ENCODE measurements at places on chromosomes 11 and 22. TPM values are rescaled to one million over a fixed set of nuclear protein-coding genes. Genes with fewer than 3 reads are reported as not detected.
A peak's percentile ranks its signal among the peaks of the same experiment; 100 is the strongest.

The SPON1 gene
- total RNA-seq: not detected

The TH gene
- not detected for total RNA-seq

The LGR4 gene
- total RNA-seq: 4.3 TPM

The OSM gene
- total RNA-seq: not detected

The C11orf97 gene
- not detected for total RNA-seq

DNA sequence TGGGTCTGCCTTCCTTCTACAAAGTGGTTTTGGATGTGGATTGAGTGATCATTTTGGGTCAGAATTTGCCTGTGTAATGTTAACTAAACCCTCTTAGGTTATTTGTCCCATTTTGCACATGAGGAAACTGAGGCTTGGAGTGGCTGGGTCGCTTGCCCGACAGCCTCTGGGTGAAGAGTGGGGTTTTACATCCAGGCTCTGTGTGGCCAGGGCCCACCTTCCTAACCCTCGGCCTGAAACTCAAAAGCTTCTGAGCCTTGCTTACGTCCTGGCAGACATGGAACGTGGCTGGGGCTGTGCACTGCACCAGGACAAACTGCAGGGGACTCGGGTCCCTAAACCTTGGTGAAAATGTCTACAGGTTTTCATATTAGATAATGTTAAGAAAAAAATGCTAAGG is 542.4 kb downstream of the TBC1D22A start:
- DNase-seq: no peak

GRCh38 chr22:28146401-28147314 is 227.6 kb upstream of the PITPNB start:
- DNase-seq: no peak

GRCh38 chr11:27209562-27210005 is 153.4 kb downstream of the CCDC34 start:
- peak; percentile 45 for DNase-seq

DNA sequence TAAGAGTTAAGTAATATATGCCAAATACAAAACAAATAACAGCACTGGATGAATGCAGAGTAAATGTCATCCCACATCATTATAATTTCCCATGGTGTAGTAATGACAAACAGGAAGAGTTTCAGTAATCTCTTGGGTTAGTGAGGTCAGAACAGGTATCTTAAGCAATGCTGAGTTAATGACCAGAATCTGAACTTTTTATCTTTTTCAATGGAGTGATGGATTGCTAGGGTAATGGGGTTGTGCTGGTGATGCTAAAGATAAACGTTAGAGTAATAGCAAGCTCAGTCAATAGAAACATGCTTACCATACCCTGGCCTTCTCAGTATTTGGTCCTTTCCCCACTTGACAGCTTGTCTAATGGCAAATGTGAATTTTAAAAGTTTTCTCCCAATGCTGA is 11.5 kb upstream of the BDNF start:
- no peak for DNase-seq

GRCh38 chr11:111438846-111439520 is 59.9 kb upstream of the POU2AF1 start:
- no peak for DNase-seq

- DNase-seq: peak; percentile 30
Measured at GRCh38 chr11:34358728-34359547, 1.1 kb upstream of the ABTB2 start.

DNA sequence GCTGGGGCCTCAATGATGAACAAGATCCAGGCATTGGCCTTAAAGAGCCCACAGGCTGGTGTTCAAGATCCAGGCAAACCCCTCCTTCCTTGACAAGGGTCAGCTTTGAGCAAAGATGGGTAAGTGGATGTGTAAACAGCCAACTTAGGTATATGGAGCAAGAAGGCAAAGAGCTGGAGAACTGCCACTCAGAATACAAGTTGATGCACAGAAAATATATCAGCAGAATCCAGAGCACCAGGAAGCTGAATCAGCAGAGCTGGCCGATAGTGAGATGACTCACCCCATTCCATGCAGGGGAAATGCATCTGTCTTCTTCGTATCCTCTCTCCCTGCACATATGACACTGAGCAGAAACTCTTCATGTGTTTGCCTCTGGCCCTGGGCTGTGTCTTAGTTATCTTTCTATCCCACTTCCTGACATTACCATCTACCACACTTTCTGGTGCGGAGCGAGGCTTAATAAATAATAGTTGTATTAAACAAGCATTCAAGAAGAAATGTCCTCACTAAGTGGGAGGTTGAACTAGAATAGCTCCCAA is 57.8 kb downstream of the ENDOD1 start:
- peak; percentile 72 for DNase-seq

DNA sequence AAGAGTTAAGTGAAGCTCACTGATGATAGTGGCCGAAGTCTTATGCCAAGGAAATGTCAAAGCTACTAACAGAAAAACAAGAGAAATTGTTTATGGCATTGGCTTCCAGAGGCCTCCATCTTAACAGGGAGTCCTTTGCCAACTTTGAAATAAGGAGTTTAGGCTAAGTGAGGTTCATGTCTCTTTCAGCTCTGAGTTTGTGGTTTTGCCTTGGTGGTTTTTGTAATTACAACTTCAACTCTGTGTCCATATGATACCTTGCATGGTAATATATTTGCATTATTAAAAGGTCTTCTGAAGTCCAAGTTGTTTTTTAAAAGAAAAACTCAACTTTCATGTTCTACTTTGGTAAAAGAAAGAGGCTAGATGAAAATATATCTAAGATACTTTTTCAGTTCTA is 31.4 kb upstream of the ANO5 start:
- no peak for DNase-seq

DNA sequence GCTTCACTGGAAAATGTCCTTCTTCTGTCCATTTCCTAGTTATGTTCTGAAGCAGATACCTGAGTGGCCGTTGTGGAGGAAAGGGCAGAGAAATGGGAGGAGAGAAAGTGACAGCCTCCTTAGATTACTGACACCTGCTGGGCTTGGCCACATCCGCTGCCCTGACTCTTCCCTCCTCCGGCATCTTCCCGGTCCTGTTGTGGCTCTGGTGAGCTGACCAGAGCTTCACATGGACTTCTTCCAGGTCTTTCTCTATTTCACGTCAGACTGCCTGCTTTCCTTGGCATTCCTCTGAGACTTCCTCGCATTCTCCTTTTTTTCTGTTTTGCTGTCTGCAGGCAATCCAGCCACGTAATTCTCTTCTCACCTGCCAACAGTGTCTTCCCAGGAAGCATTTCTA is 138.7 kb upstream of the E2F8 start:
- DNase-seq: no peak

DNA sequence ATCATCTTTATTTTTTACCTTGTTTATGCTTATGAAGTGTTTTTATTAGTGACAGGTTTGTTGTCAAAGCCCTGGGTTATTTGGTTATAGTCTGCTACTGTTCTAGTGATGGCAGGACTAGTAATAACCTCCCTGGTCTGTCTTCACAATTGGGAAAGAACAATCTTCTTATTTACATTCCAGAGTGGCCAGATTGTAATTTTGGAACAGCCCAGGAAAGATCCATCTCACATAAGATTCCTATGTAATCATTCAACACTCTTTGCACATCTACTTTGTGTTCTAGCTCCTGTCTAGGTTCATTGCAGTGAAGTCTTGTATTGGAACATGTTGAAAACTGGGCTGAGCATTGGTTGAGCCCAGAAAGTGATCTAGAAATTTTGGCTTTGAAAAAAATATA is 63.8 kb downstream of the CYB5R2 start:
- DNase-seq: no peak

GRCh38 chr11:72297828-72298227 is 53.9 kb upstream of the PHOX2A start:
- DNase-seq: no peak

DNA sequence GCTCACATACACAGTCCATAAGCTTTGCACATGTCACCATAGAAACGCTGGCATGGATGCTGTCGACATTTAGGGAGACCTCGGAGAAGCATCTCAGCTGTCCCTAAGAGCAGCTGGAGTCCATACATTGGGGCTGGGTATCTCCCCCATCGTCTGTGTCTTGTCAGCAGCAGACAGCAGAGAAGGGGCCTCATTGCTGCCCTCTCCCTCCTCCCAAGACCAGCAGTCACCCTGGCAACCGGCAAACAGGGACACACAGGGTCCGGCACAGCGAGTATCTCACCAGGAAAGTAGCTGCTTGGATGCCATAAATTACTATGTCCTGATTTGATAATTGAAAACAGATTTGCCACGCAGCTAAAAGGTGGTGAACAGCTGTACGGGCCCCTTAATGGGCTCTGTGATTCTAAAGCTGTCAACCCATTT is 84.4 kb downstream of the CD44 start:
- DNase-seq: no peak

- DNase-seq: no peak
Measured at GRCh38 chr11:23227078-23227445, 366.8 kb upstream of the CCDC179 start.

DNA sequence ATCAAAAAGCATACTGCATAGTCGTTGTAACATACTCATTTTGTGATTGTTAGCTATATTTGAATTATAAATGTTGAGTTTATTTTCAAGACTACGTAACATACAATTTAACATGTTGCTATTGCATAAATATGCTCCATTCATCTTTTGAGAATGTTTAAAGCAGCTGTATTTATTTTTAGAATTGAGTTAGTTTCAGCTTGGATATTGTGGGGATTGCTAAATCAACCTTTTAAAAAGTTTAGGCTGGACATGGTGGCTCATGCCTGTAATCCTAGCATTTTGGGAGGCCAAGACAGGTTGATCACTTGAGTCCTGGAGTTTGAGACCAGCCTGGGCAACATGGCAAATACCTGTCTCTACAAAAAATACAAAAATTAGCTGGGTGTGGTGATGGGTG is 288.1 kb downstream of the DYNC2H1 start:
- no peak for DNase-seq

- no peak for DNase-seq
Measured at GRCh38 chr11:79472819-79473529, 32.1 kb upstream of the TENM4 start.

DNA sequence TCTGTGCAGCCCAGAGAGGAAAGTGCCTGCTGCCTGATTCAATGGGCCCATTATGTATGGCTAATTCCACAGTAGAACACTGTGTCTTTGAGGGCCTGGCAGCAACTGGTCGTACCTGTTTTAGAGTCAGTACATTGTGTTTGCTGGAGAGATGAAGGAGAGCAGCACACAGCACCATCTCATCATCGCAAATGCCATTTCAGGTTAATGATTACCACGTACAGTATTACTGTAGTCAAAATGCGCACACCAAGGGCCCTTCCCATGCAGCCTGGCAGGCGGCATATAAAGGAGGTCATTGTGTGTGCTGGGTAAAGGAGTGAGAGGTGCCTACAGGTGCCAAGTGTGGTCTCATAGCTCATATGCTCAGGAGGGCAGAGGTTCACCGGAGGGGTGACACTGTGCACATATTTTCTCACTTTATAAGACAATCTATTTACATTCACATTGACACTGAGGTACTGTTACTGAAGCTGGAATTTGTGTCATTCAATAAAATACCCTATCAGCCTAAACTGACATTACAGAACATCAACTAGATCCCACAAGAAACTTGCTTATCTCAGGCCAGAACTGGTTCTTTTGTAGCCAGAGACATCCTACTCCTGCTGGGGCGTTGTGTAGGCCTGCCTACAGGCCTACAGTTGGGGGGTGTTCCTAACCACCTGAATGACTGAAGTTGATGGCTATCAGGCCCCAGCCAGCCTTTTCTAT is 90.4 kb downstream of the APIP start:
- no peak for DNase-seq

- no peak for DNase-seq
Measured at GRCh38 chr11:3056296-3057068, 741 bp downstream of the CARS1 start.

- peak; percentile 47 for DNase-seq
Measured at GRCh38 chr22:32830473-32830872, 29.0 kb downstream of the TIMP3 start.

GRCh38 chr22:29703569-29704195 is 16.1 kb upstream of the CABP7 start:
- DNase-seq: no peak

All from pulmonary artery endothelial cell (primary cell).